ENCODE measurements at places on chromosomes 12 and 14. TPM values are rescaled to one million over a fixed set of nuclear protein-coding genes. Genes with fewer than 3 reads are reported as not detected.

- no peak for DNase-seq
- H3K27ac ChIP-seq, result no peak overlapping the region
- H3K36me3 ChIP-seq, result no peaks in the 10 kb centered on the region
- H3K4me3 ChIP-seq, result no peak overlapping the region
- peaks cover 10% of the 10 kb centered on the region for H3K4me1 ChIP-seq
These were observed 4.4 kb upstream of the EIF5 start for GRCh38 chr14:103329401-103330347.

DNA sequence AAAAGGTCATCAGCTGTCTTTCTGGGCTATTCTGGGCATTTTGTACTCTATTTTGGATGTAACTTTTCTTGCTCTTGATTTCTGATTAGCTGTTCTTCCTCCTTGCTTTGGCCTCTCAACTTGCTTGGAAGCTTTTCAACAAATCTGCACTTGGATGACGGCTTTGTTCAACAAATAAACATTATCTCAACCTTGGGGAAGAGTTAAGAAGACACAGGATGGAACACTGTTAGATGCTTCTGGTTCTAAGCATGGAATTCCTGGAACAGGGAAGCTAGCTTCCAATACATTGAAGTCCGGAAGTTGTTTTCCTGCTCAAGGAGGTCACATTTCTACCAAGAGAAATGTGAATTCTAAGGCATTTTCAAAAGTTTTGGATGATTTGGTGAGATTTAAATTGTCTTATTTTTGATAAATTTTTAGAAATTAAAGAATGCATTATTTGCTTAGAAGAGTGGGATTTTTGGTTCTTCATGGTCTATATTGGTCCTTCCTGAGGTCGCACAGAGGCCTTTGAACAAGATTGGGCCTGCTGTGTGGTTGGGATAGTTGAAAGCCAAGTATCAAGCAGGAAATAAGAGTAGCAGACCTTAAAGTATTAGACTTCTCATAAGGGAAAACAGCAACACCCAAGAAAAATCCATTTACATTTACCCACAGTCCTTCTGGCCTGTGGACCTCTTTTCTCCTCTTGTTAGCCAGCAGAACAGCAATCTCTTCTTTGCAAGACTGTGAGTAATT lies 59.2 kb downstream of the PPFIBP1 start:
- no peak overlapping the region for H3K4me3 ChIP-seq
- no peak for DNase-seq
- H3K27me3 ChIP-seq, result no peaks in the 10 kb centered on the region
- H3K4me1 ChIP-seq, result peaks cover 86% of the 10 kb centered on the region

DNA sequence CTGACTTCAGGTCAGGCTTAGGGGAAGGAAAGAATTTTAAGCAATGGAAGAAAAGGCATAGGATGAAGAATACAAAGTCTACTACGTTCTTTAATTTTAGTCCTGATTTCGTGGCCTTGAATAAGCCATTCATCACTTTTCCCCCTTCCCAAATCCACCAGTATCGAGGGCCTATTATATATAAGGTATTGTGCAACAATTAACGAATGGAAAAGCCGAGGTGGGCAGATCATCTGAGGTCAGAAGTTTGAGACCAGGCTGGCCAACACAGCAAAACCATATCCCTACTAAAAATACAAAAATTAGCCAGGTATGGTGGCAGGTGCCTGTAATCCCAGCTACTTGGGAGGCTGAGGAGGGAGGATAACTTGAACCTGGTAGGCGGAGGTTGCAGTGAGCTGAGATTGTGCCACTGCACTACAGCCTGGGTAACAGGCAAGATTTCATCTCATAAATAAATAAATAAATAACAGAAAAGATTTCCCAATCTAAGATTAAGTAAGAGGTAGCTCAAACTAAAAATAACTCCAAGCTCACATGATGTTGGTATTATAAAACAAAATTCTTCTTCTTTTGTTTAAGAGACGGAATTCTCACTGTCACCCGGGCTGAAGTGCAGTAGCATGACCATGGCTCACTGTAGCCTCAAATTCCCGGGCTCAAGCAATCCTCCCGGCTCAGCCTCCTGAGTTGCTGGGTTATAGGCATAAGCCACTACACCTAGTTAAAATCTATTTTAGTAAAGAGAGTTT lies 58.3 kb upstream of the NR2C1 start:
- no peak overlapping the region for H3K4me3 ChIP-seq
- no peak for DNase-seq
- H3K4me1 ChIP-seq, result no peaks in the 10 kb centered on the region
- no peaks in the 10 kb centered on the region for H3K27me3 ChIP-seq
- H3K27ac ChIP-seq, result no peak overlapping the region
- peaks cover 8% of the 10 kb centered on the region for H3K36me3 ChIP-seq

DNA sequence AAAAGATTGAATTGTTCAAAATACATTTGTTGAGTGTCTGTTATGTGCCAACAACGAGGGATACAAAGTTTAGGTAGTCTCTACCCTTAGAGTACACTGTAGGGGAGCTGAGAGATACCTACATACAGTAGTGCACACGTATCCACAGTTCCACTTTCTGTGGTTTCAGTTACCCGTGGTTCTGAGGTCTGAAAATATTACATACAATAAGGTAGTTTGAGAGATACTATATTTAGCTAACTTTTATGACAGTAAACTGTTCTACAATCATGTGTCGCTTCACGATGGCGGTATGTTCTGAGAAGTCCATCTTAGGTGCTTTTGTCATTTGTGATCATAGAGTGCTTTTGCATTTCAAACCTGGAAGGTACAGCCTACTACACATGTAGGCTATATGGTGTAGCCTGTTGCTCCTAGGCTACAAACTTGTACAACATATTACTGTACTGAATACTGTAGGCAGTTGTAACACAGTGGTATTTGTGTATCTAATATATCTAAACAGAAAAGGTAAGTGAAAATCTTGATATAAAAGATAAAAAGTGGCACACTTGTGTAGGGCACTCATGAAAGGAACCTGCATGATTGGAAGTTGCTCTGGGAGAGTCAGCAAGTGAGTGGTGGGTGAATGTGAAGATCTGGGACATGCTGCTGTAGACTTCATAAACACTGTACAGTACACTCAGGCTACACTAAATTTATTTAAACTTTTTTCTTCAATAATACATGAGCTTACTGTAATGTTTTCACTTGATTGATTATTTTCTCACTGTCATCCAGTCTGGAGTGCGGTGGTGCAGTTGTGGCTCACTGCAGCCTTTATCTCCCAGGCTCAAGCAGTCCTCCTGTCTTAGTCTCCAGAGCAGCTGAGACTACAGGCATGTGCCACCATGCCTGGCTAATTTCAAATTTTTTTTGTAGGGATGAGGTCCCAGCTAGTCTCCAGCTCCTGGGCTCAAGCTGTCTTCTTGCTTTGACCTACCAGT lies 4.0 kb downstream of the CPSF6 start:
- peaks cover 20% of the 10 kb centered on the region for H3K4me1 ChIP-seq
- no peak overlapping the region for H3K27ac ChIP-seq

DNA sequence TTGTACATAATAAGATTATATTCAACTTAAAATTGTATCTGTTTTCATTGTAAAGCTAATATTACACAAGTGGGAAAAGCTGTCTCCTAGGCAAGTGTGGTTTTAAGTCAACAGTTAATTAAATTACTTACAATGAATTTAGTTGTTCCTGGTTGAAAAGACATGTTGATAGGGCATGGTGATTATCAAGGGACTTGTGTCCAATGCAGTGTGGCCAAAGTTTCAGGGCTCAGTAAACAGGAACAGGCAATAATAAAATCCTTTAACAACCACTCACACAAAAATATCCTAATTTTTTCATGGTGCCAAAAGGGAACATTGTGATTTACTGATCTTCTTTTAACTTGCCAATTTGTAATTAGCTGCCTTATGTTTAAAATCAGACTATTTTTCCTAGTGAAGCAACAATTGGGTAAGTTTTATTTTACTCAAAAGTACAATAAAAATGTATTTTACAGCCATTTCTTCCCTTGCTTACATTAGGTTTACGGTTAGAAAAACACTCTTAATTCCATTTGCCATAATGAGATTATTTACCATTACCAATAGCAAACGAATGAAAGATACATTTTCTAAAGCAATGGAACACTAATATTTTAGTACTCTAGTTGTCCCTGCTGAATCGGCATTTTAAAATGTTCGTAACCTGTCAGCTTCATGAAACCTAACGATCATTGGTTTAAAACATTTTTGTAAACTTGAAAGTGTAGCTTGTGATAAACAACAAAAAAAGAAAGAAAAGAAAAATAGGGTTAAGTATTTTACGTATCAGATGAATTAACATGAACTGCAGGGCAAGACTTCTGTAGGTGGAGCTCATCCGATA lies 1.8 kb upstream of the WNK1 start:
- H3K27ac ChIP-seq, result peak overlapping the region; percentile 98
- no peaks in the 10 kb centered on the region for H3K27me3 ChIP-seq
- no peaks in the 10 kb centered on the region for H3K36me3 ChIP-seq

DNA sequence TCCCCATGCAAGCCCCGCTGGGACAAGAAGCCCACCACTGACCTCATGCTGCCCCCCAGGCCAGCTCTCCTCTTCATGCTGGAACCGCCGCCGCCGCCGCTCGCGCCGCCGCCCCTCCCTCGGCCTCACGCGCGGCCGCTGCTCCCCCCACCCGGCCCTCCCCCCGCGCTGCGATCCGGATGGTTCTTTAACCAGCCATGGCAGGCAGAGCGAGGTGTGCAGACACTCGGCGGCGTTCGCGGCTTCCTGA lies at the start of gene DCAF5:
Gene DCAF5 (minus strand): TSS at position 218 of the 250 bp plus-strand sequence. CDS start 141 bp downstream, at position 77.
- peak within 1 kb of the TSS; percentile 97 for H3K27ac ChIP-seq
- H3K4me3 ChIP-seq, result peak within 1 kb of the TSS; percentile 97
- H3K36me3 ChIP-seq, result peaks cover 14% of the 10 kb centered on the region

DNA sequence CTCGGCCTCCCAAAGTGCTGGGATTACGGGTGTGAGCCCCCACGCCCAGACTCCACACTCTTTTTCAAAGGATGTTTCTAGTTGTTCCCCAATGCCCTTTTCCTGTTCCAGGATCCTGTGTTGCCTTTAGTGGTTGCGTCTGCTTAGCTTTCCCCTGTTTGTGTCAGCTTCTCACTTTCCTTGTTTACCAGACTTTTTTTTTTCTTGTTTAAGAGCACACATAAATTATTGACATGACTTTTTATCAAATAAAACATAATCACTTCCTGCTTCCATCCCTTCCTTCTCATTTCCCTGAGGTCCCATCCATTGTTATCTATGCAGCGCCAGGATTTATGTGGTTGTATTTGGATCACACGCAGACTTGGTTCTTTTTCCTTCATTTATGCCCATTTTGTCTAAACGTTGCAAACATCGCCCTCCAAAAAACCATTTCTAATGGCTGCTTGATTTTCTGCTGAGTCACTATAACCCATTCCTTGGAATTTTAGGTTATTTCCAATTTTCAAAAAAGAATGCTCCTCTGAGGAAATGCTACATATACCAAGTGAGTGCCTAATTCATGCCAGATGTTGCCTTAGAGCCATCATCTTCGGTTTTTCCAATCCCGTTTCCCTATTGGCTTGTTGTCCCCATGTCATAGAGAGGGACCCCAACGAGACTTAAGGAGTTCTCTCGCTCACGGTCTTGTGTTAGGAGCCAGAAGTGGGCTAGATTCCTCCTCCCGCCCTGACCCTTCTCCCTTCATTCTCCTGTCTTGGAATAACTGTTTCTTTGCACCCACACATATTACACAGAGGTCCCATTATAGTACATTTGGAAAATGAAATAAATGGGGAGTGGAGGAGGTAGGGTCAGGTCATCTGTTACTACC lies 13.5 kb upstream of the CYP46A1 start:
- no peaks in the 10 kb centered on the region for H3K27me3 ChIP-seq
- H3K4me3 ChIP-seq, result no peak overlapping the region
- no peak overlapping the region for H3K27ac ChIP-seq
- DNase-seq, result no peak
- H3K4me1 ChIP-seq, result peaks cover 3% of the 10 kb centered on the region
- no peaks in the 10 kb centered on the region for H3K36me3 ChIP-seq

DNA sequence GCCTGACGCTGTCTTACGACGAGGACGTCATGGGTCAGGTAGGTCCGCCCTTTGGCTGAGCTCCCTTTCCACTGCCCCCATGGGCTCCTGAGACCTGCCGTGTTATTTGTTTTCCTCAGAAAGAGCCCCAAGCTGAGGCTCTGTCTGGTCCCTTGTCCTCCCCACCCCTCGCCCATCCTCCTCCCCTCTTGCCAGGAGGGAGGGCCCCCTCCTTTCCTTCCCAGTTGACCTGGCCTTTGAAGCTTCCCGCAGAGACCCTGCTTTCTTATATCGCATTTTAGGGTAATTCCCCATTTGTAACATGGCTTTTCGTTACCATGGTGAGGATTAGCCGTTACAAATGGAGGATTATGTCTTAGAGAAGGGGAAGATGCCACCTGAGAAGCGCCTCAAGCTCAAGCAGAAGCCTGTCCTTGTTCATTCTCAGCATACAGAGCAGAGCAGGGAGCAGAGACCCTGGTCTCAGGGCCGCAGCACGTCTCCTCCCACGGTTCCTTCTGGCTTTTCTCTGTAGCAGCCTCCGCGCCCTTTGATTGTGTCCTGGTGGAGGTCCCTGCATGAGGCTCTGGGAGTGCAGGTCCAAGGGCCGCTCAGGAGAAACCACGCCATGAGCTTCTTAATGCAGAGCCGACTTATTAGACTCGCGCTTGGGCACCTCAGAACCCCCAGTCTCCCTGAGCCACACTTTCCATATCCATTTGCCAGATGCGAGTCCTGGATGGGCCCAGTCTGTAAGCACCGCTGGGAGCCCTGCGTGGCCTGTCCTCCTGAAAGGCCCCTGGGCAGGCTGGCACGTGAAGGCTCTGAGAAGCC lies 47.2 kb downstream of the UBE3B start:
- H3K27ac ChIP-seq, result peak overlapping the region; percentile 15
- no peak for DNase-seq
- H3K36me3 ChIP-seq, result peaks cover 99% of the 10 kb centered on the region
- H3K4me3 ChIP-seq, result no peak overlapping the region

DNA sequence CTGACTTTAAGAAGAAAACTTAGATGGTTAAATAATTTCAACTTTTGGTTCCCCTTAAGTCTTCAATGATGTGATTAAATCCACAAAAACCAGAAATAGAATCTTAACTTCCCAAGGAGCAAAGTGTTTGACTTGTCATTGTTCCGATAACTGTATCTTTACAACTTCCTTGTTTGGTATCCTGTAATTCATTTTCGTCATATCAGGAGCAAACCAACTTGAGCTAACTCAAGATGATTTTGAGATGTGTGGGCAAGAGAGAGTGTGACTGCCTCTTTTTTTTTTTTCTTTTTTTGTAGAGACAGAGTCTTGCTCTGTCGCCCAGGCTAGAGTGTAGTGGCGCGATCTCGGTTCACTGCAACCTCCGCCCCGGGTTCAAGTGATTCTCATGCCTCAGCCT lies 25.3 kb downstream of the DRAM1 start:
- H3K36me3 ChIP-seq, result peaks cover 7% of the 10 kb centered on the region
- no peak overlapping the region for H3K4me3 ChIP-seq
- DNase-seq, result no peak
- H3K27ac ChIP-seq, result no peak overlapping the region

DNA sequence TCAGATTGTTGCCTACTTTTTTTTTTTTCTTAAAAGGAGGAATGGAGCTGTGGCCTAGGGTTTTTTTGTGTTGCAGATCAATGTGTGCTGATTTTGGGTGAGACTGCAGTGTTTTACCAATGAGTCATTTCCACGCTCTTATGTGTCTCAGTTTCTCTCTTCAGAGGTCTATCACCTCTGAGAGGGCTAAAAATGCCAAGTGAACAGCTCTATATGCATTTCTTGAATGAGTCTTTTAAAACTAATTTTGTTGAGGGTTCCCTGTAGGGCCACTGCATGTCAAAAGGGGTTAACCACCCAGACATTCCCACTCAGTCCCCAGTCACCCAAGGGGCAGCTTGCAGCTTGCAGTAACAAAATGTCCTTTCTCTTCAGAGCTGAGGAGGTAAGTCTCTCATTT lies 24.3 kb upstream of the GLIPR1L2 start:
- no peak for DNase-seq
- peaks cover 8% of the 10 kb centered on the region for H3K4me1 ChIP-seq

OR4K5 gene
- not detected for total RNA-seq

AGAP2 gene
- 12.0 TPM for total RNA-seq
